ENCODE measurements at places on chromosomes 13 and 19. TPM values are rescaled to one million over a fixed set of nuclear protein-coding genes. Genes with fewer than 3 reads are reported as not detected.

DNA sequence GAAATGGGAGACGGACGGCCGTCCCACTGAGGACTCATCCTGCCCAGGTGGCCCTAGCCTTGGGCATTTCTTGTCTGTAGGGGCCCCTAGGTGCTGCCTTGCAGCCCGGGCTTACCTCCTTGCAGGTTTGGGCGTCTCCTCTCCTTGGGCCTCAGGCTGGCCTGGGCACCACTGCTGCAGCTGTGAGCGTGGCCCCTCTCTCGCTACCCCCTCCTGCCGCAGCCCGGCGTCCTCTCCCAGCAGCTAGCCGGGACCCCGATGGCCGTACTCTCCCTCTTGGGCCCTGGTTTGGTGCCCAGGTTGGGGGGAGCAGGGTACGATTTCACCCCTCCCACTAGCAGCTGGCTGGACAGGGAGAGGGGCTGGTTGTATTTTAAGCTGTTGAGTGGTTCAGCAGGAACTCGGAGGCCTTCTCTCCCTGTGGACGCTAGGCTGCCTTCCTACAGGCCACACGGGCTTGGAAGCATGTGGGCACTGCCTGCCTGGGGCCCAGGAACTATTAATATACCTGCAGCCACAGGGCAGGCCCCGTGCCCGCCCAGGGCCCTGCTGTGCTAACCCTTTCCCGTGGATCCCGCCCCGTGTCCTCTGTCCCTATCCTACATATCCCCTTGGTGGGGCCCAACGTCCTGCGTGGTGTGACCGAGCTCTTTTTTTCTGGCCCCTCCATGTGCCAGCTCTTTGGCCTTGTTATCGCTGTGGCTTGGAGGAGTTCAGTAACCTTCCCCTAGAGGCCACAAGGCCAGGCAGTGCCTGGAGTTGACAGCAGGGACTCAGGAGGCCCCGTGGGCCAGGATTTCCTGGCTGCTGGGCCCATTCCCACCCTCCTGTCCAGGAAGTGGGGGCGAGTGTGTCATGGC, 11.7 kb downstream of the NDUFB7 start:
- no peak for DNase-seq

The UGGT2 gene
- polyA plus RNA-seq, result 19.6 TPM

GRCh38 chr13:80695841-80696240, 354.9 kb upstream of the SPRY2 start:
- DNase-seq, result no peak

DNA sequence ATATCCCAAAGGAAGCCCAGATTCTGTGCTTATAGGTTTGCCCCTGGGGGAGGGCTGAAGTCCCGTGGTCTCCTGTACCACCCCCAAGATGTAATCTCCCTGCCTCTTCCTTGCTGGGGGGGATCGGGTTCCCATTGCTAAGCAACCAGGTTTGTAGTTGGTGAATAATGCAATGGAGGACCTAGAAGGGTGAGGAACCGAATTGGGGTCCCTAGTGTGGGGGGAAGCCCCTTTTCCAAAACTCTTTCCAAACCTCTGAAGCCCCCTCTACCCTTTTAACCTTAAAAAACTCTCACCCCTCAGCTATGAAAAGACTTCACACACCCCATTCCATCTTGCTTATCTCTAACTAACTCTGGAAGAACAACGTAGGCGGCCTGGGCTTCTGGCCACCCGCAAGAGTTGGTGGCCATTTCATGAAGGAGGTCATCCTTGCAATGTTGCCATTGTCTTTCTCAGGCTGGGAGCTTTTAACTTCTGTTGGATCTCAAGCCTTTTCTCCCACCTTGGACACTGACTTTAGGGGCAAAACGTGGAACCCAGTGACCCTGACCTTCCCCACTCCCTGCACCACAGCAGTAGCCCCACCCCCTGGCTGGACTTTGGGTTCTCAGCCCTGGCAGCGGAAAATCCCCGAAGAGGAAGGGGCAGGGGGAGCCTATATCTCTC, 661 bp downstream of the PALM3 start:
- no peak for DNase-seq

GRCh38 chr13:94351292-94351990, 128.0 kb downstream of the DCT start:
- peak; percentile 92 for DNase-seq

The ANGPTL4 gene
- polyA plus RNA-seq, result 21.5 TPM

GRCh38 chr13:42549552-42549936, 24.4 kb upstream of the TNFSF11 start:
- DNase-seq, result no peak

DNA sequence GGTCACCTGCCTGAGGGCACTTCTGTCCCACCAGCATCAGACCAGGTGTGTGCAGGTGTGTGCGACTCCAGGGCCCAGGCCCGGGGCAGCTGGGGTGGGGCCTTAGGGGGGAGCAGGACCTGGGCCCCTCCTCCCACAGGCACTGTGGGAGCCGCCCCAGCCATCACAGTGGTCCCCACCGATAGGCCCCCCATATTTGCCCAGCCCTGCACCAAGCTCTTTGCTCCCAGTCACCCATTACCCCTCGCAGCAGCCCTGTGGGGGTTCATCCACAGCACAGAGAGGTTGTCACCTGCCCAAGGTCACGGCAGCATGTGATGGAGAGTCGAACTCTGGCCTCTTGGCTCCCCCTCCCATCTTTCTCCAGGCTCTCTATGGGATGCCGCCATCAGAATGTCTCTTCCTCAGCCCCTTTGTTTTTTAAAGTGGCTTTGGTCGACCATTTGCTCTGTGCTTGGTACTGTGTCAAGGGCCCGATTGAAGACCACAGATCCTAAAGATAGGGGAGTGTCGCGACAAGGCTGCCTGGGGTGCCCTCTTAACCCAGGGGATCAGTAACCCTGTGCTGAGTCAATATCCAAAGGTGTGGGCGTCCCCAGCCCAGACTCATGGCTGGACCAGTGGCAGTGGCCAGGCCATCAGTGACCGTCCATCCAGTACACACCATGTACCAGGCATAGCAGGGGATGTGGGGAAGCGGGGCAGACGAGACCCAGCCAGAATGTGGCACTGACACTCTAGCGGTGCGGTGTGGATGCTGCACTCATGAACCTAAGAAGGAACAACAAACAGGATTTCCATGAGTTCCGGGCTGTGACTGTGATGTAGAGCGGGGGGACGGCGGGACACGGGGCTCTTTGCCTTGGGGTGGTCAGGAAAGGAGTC, 28.3 kb upstream of the NCCRP1 start:
- DNase-seq, result no peak
